Astrocyte (in vitro differentiated cells and primary cell): ENCODE measurements at places on chromosomes 3 and 15. TPM values are rescaled to one million over a fixed set of nuclear protein-coding genes. Genes with fewer than 3 reads are reported as not detected.

Gene EAF1
- total RNA-seq, result 27.1 and 28.8 TPM in 2 replicates

Gene ZNF660
- total RNA-seq, result 5.5 and 6.7 TPM in 2 replicates

Gene AP3B2
- total RNA-seq, result 7.2 and 11.5 TPM in 2 replicates

DNA sequence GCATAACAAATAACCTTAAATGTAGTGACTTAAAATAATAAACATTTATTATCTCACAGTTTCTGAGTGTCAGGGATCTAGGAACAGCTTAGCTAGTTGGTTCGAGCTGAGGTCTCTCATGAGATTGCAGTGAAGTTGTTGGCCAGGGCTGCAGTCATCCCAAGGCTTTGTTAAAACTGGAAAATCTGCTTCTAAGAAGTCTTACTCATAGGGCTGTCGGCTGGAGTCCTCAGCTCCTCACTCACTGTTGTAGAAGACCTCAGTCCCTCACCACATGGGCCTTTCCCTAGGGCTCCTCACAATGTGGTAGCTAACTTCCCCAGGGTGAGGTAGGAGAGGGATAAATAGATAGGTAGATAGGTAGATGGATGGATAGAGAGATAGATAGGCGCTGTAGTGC, 20.8 kb upstream of the SLC7A14 start:
- no peak for DNase-seq

DNA sequence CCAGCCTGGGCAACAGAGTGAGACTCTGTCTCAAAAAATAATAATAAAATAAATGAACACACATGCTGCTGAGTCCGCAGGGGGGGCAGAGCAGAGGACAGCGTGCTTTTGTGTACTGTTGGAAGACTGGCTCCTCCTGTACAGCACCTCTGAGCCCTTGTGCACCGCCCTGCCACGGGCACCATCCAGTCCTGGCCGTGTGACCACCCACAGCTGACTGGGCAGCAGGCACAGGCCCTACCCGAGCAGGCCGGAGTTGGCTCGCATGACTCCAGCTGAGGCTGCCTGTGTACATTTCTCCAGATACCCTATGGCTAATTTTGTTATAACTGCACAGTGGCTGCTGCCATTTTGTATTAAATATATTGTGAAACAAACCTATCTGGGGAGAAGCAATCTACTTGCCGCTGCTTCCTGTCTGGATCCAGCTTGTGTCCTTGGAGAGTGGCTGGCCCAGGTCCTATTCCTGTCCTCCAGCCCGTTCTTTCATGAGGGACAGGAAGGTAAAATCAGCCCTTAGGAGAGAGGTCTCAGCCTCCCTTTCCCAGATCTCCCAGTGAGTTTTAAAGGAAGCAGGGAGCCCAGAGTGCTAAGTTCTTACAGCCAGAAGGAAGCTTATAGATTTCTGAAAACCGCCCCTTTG, 14.6 kb downstream of the IVD start:
- DNase-seq, result no peak

Gene CSPG5
- 1.2 and 2.2 TPM in 2 replicates for total RNA-seq

- DNase-seq, result no peak
Measured at GRCh38 chr15:50758712-50759205, 6.7 kb downstream of the SPPL2A start.

Gene TEX55
- total RNA-seq, result not detected in 2 replicates

Gene CCDC13
- 0.84 and 1.3 TPM in 2 replicates for total RNA-seq

DNA sequence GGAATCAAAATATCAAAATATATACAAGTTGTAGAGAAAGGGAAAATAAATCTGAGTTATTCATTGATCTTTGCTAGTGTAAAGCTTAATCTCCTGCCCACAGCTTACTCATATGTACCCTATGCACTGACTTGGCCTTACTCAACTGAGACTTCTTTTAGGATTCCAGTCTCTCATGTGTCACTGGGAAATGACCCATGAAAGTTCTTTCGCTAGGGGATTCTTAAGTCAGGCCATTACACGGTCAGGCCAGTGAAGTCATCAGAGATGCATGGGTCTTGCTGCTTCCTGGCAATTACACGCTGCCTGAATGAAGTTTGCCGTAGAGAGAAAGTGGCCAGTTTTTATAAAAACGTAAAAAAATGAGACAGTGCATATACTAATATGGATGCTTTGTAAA, 20.7 kb upstream of the LPP start:
- peak; percentile 89 for DNase-seq

Gene TRPM1
- not detected in 2 replicates for total RNA-seq

Gene ACAN
- 0.34 and 0.36 TPM in 2 replicates for total RNA-seq

DNA sequence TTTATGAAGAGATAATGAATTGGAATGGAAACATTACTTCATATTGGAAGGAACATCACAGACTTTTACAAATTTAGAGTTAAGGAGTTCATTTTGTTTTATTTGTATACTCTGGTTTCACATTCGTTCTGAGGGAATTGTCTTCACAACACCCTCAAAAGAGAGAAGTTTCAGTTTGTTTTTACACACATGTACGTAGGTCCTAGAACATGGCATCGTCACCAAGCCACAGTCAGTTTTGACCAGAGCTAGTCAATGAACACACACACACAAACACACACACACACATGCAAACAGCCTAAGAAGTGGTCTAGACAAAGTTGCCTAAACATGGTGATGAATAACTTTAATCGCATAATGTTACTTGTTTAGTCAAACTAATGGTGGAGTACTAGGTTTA, 427.9 kb upstream of the BCHE start:
- no peak for DNase-seq
